ENCODE measurements at places on chromosomes 2 and 18.

DNA sequence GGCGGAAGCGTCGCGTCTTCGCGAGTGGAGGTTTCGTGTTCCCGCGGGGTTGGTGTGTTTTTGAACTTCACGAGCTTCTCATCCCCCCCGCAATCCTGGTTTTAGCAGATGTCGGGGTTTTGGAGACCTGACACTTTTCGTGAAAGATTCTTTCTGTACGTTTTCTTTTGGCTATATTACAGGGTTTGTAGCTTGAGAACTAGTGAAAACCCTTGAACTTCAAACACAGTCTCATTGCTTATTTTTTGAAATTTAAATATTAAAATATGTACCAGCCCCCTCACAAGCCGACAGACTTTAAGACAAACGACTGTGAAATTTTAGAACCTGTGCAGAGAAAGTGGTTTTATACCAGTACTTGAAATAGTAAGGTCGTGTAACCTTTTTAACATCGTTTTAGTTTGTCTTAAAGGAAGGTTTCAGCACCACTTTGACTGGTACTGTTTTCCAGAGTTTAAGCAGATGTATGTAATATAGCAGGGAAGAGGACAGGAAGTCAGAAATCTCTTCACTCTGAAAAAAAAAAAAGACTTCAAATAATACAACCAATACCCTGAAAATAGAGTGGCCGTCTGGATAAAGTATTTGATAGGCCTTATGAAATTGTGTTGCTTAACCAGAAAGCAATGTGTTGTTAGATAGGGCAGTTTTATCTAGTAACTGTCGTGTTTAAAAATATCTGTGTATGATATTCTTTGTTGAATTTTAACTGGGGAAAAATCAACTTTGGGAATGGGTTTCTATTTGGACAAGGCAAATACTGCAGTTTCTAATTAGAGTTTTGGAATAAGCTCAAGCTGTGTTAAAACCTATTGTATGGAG lies 1.4 kb downstream of the SPATS2L start:
- peak; percentile 15 for DNase-seq

- peak; percentile 78 for DNase-seq
These were observed 11.5 kb upstream of the TMEM237 start for GRCh38 chr2:201654616-201655384.

GRCh38 chr18:42611134-42611533 lies 504.4 kb downstream of the RIT2 start:
- no peak for DNase-seq

DNA sequence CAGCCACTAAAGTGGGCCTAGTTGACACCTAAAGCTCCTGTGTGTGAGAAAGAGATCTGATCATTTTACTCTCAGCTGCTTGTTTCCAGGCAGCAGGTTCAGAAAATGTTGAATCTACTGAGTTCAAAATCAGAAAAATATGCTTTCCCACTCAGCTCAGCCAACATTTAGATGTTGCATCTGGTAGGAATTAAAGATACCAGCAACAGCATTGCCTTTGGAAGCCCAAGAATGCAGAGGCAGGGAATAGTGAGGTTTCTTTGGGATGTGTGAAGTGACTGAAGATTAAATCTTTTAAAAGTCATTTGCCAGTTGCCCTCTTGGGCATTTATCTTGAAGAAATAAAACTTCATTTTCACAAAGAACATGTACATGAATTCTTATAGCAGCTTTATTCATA lies 33.9 kb upstream of the DOCK10 start:
- peak; percentile 81 for DNase-seq

DNA sequence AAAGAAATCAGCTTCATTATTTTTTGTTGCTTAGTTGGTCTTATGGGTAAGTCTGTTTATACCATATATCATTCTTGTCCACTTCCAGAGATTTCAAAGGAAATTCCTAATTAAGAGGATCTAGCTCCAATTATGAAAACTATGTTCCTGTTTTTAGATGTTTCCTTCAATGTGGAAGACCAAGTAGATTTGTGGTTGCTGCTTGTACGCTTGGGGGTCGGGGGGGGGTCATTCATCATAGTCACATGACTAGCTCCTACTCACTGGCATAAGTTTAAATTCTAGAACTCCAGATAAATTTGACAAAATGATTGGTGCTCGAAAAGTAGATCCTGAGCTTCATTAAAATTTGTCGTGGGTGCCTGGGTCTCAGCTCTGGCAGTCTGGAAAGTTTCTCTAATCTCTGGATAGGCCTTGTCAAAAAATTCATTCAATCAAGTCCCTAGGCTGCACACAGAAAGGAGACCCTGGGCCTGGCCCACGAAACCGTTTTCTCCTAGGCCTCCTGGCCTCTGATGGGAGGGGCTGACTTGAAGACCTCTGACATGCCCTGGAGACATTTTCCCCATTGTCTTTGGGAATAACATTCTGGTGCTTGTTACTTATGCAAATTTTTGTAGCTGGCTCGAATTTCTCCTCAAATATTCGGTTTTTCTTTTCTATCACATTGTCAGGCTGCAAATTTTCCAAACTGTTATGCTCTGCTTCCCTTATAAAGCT lies 62.5 kb downstream of the MEP1B start:
- DNase-seq: no peak

DNA sequence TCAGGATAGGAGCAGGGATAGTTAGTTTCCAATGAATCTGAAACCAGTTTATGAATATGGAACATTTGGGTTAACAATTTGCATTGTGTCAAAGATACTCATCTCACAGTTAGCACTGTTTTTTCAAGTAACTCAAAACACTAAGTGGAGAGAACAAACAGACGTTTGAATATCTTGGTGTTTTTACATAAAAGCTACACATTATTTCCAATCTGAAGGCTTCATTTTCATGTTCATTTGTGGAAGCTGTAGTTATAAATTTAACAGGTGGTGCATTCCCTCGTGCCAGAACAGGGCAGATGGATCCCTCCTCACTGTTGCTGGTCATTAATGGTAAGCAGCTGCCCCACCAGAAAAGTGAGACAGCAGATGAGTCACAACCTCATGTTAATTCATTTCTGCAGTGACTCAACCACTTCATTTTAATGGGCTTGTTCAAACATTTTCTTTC lies 286.9 kb downstream of the TMX3 start:
- DNase-seq: peak; percentile 79

DNA sequence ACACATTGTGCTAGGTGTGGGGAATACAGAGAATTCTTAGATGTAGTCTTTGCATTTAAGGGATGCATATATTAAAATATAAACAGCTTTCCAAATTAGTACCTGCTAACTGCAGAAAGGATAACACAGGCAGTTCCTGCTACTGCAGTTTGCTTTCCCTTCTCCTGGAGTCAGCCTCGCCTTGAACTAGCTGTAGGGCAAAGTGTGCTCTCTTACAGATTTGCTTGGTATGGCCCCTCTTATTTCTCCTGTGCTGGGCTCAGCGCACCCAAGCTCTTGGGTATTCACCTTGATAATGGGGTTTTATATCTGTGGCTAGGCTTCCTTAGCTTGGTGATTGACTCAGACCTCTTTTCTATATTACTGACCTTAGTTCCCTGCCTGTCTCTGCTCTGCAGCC lies 108.4 kb upstream of the PNPT1 start:
- DNase-seq: no peak

- no peak for DNase-seq
These were observed 652.0 kb downstream of the DPP10 start for GRCh38 chr2:115094441-115094840.

DNA sequence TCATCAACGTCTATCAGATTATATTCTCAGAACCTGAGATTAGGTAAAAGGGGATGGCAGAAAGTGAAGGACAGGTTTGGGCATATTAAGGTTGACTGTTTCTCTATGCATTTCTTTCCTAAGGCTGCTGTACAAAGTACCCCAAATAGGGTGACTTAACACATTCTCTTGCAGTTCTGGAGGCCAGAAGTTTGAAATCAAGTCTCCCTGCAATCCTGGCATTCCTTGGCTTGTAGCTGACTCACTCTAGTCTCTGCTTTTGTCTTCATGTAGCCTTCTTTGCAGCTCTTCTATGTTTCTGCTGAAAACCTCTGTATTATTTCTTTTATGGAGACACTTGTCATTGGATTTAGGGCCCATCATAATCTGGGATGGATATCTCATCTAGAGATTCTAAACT lies 364.3 kb downstream of the PLCL1 start:
- DNase-seq: no peak

DNA sequence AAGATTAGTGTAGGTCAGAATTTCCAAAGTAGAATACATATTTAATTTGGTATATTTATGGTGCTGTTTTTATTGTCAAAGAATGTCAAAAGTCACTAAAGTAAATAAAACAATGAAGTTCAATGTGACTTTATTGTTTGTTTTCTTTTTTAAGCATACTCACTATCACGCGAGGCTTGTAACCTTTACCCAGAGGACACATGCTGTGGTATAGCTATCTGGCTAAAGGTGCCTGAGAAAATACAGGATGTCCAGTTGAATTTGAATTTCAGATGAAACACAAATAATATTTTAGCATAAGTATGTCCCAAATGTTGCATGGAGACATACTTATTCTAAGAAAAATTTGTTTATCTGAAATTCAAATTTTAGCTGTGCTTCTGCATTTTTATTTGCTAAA lies 103.3 kb upstream of the KLF7 start:
- no peak for DNase-seq

DNA sequence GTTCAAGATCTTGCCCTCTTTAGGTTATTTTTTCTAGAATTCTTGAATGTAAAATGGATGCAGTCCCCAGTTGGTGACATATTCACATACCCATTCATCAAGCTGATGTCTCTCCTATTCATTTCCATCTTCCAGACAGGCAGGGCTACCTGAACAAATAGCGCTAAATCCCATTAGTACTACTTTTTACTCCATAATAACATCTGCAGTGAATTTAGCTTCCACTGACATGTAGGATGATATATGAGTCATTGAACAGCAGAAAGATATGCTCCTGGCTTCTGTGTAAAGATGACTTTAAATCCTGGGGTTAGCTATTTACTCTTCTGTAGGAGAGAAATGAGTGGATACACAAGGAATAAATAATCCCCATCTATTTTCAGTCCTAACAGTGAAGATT lies 194.7 kb downstream of the RND3 start:
- peak; percentile 22 for DNase-seq

GRCh38 chr18:61402726-61403125 lies 69.5 kb downstream of the CDH20 start:
- no peak for DNase-seq

DNA sequence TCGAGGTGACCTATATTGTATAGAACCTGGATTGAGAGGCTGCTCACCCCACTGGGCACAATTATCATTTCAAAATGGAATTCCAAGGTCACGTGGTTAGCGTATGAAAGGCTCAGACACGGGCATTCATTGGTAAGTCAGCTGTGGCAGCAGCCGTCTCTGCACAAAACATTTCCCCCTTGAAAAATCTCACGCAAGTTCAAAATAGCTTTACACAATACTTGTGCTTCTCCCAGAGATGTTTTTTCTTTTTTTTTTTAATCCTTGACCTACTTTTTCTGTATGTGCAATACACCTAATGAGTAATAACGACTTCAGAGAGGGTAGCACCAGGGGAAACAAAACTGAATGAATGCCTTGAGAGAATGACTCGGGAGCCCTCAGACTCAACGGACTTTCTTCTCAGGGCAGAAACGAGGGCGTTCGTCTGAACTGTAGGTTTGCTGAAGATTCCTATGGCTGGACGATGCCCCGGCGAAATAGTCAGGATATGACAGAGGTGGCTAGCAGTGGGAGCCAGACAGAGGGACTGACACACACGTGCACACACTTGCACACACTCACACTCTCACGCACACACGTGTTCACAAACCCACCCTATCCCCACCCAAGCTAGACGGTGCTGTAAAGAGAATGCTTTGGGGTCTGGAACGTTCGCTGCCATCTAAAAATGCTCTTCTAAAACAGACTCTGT lies 77.8 kb downstream of the PDCL3 start:
- DNase-seq: no peak

DNA sequence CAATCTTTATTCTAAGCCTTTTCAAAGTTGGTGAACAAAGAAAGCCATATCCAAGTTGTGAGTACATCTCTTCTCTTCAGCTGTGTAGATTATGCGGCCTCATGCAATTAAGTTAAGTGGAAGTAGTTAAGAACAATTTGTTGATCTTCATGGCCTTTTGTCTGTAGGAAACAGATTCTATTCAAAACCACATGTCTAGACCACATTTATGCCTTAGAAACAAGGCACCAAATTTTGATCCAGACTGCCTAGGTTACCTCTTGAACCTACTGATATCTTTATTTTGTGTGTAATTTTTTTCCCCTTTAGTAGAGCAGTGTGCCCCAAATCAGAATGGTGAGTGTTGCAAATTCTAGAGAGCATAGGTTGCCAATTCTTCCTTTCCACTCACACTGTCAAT lies 101.6 kb upstream of the CERS6 start:
- DNase-seq: no peak

DNA sequence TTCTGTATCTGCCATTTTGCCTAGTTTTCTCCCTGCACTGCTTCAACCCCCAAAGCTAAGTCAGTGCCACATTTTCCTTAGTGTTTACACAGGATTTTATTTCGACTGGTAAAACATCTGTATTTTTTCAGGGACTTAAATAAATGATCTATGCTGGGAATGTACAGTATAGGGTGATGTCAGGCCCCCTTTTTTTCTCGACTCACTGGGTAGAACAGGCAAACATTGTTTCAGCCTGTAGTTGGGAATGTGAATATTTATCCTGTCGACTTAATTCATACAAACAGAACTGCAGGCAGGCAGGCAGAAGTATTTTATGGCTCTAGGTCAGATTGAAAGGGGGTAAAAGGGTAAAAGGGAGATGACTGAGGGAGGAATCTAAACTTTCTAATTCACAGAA lies 123.5 kb upstream of the ZFP36L2 start:
- no peak for DNase-seq

GRCh38 chr2:177482195-177482594 lies 89.6 kb downstream of the AGPS start:
- DNase-seq: no peak

- DNase-seq: no peak
These were observed 40.5 kb downstream of the PTPRM start for GRCh38 chr18:7607540-7608173.

DNA sequence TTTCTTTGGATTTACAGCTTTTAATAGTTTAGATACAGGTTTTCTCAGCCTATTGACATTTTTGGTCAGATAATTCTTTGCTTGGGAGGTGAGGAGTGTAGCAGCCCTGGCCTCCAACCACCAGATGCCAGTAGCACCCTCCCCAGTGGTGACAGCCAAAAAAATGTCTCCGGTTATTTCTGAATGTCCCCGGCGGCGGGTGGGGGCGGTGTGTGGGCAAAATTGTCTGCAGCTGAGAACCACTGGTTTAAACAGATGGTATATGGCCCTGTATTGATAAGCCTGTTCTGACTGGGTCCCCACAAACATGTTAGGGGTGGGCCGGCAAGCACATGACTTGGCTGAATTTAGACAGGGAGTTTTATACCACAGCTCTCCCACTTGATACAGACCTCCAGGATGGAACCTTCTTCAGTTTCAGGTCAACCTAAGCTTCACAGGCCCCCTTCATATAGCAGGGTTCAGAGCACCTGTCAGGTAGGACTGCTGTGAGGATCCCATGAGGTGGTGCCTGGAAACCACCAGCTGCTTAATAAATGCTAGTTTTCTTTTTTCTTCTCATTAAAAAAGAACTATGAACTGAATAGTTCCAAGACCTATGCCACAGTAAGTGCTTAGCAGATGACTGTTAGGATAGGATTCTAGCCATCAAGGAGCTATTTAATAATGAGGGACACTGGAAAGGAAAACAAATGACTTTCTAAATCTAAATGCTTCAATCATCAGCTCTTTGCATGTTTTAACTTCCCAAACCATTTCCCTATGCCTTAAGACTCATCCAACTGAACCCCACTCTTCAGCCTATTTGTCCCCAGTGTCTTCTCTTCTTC lies 18.1 kb downstream of the LPIN2 start:
- no peak for DNase-seq
